ENCODE measurements at places on chromosomes 1 and 21.

DNA sequence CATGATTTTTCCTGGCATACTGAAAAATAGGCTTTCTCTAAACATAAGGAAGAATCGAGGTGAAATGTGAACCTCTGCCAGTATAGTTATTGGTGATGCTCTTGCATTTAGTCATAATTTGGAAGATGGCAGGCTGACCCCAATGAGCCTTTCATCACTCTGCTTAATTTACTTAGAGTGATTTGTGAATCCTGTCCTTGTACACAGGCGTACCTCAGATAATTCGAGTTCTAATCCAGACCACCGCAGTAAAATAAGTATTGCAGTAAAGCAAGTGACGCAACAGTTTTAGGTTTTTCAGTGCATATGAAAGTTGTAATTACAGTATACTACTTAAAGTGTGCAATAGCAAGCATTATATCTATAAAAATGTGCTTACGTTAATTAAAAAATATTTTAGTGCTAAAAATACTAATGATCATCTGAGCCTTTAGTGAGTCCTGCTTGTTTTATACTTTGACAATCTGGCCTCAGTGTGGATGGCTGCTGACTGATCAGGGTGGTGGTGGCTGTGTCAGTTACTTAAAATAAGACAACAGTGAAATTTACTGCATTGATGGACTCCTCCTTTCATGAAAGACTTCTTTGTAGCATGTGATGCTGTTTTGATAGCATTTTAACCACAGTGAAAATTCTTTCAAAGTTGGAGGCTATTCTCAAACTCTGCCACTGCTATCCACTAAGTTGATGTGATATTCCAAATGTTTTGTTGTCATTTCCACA, 1.7 kb downstream of the PKNOX1 start:
- no peak for DNase-seq

DNA sequence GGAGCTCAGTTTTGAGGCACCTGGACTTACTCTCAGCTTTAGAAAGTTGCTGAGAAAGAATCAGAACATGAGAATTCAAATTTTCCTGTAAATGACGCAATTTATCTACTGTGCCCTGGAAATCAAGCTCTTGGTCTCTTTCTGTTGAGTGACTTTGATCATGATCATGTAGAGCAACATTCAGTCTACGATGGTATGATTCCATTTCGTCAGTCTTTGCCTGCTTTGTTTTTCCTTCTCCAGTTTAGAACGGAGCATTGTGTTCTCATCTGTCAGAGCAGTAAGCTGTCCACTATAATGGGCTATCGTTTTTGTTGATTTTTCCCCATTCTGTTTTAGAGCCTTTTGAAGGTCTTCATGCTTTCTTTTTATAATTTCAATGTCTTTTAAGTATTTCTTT, 20.7 kb downstream of the SFT2D2 start:
- DNase-seq = no peak

DNA sequence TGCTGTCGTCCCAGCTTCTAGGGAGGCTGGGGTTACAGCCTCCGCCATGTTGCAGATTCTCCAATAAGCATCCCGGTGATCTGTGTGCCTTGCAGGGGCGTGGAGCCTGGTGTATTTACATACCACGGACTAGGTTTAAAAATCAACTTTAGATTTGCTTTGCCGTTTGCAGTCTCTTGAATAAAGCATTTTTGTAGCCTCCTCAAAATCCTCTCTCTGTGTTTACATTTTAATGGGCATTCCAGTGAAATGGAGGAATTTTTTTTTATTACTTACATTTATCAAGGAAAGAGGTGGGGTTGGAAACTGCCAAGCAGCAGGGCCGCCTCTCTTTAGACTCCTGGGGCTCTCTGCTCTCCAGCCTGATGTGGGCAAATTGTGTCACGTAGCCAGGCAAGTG, 437.5 kb upstream of the VAMP3 start:
- no peak for DNase-seq

- no peak for DNase-seq
Measured at GRCh38 chr1:166418344-166418933, 251.6 kb upstream of the FAM78B start.

GRCh38 chr21:36615274-36615964, 83.5 kb upstream of the SIM2 start:
- no peak for DNase-seq

DNA sequence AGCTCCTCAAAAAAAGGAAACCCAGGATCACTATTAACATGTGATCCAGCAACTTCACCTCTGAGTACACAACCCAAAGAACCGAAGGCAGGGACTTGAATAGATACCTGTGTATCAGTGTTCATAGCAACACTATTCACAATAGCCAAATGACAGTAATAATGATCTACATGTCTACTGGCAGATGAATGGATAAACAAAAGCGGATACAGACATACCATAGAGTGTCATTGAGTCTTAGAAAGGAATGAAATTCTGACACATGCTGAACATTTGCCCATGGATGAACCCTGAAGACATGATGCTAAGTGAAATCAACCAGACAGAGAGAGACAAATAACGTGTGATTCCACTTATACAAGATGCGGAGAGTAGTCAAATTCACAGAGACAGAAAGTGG, 564.2 kb downstream of the KIF26B start:
- DNase-seq = no peak

DNA sequence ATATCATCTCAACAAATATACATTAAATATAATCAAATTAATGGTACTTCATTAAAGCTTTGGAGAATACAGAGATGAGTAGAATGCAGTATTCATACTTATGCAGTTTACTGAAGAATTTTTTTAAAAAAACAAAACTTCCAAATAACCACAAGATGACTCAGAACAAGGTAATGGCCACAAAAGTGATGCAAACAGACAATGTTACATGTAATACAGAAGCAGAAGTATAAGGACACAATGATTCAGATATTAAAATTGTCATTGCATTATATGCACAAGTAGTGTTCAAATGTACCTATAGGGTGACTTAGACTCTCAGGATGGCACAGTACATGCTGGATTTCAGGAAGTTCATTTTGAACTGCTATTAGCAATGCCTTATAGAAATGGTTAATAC, 227.2 kb upstream of the ST6GALNAC5 start:
- DNase-seq = no peak

DNA sequence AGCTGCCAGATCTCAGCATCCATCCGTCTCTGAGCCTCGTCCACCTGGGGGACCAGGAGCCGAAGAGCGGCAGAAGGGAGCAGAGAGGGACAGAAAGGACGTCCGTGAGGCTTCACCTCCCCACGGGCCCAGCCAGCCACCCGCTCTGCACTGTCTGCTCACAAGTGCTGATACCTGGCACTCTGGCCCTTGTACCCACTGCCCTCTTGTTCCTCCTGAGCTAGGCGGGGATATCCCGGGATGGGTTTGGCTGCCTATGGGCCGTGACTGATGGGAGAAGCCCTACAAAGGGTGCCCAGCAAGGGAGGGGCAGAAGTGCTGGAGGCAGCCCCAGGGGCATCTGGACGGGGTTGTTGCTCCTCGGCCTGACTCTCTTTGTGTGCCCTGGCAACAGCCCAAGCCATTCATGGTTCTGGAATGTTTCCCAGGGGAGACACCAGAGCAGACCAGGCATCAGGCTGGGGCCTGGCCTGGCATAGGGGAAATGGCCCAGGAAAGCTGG, 57.6 kb downstream of the LDLRAD2 start:
- DNase-seq = no peak

DNA sequence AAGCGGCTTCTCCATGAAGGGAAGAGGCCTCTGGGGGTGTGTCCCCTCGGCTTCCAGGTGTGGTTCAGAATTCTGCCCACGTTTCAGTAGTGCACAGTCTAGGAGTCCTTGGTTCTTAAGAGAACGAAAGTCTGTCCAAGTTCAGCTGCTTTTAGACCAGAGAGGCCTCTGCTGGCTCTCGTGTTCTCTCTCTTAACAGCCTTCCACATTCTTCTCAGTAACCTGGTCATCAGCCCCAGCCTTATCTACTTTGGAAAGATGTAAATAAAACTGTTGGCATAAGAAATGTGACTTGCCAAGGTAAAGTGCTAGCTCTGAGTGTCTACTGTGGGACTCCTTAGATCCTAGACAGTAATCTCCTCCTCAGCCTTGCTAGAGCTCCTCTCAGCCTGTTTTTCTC, 15.3 kb upstream of the STUM start:
- DNase-seq = no peak

GRCh38 chr1:29679316-29679715, 443.0 kb downstream of the PTPRU start:
- DNase-seq = no peak

- DNase-seq = no peak
Measured at GRCh38 chr1:242318140-242318539, 206.4 kb downstream of the PLD5 start.

GRCh38 chr1:154896771-154897286, 26.7 kb upstream of the KCNN3 start:
- DNase-seq = no peak

GRCh38 chr1:114369930-114370329, 141.1 kb downstream of the TRIM33 start:
- no peak for DNase-seq

- DNase-seq = no peak
Measured at GRCh38 chr1:54585181-54586066, 37.4 kb downstream of the ACOT11 start.

DNA sequence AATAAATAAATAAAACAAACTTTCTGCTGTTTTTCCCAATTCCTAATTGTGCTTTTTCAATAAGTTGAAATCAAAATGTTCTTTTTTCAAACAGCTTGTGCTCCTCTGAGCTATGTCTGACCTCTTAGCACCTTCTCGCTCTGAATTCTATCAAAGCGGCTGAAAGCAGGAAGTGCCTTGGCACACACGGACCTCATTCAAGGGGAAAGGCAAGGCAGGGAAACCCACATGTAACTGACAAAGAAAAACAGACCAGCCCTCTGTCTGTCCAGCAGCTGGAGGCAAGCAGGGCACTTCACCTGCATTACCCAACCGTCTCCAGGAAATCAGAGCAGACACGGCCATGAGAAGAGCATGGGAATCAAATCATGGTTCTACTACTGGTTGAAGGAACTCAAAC, 56.7 kb downstream of the PLPP3 start:
- no peak for DNase-seq

GRCh38 chr1:44366371-44366975, 11.4 kb upstream of the ERI3 start:
- no peak for DNase-seq

DNA sequence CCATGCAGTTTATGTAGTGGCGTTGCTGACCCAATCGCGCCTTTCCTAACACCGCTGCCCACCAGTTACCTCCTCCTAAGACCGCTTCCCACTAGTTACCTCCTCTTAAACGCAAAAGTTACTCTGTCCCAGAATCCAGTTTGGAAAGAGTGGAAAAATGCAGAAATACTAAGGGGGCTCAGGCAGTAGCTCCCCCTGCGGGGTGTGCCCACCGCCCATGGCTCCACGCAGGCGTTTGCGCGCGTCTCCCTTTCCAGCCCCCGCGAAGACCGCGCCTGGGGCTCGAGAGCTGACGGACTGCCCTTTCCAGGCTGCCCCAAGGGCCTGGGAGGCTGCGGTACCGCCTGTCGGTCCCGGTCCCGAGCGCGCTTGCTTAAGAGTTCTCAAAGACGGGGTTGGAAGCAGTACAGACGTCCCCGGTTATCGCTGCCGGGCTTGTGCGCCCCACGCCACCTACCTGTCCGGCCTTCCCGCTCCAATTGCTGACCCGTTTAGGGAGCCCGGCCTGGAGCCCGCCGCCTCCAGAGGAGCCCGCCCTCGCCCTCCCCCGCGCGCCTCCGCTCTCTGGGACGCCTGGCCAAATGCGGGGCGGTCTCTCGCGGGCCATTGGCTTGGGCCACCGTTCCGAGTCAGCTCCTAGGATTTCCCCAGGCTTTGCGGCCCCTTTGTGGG, 414.1 kb upstream of the ESRRG start:
- no peak for DNase-seq

- no peak for DNase-seq
Measured at GRCh38 chr1:168335500-168335899, 54.8 kb downstream of the TBX19 start.

- DNase-seq = no peak
Measured at GRCh38 chr1:112342558-112342957, 53.5 kb upstream of the CTTNBP2NL start.

- no peak for DNase-seq
Measured at GRCh38 chr1:167482184-167482583, 36.1 kb downstream of the CD247 start.

GRCh38 chr1:193677874-193678273, 491.5 kb upstream of the B3GALT2 start:
- no peak for DNase-seq

GRCh38 chr21:28256420-28256831, 736.3 kb downstream of the LTN1 start:
- no peak for DNase-seq

- no peak for DNase-seq
Measured at GRCh38 chr1:193785850-193786420, 599.5 kb upstream of the B3GALT2 start.

DNA sequence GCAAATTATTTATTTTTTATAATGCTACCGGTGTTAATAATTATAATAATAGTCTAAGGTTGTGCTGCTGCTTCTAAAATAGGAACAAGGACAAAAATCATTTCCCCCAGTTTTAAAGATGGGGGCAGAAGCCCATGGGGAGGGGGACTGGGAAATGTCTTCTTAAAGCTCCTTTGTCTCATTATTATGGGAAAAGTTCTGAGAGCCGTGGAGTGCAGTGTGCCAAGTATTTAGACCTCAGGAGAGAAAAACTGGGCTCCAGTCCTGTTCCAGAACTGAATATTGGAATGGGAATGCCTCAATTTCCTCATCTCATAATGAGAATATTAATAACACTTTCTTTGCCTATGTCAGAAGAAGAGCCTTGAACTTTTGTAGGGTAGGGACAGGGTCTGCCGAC, 40.9 kb upstream of the ATF3 start:
- no peak for DNase-seq

- no peak for DNase-seq
Measured at GRCh38 chr1:11143907-11144306, 44.2 kb upstream of the EXOSC10 start.

DNA sequence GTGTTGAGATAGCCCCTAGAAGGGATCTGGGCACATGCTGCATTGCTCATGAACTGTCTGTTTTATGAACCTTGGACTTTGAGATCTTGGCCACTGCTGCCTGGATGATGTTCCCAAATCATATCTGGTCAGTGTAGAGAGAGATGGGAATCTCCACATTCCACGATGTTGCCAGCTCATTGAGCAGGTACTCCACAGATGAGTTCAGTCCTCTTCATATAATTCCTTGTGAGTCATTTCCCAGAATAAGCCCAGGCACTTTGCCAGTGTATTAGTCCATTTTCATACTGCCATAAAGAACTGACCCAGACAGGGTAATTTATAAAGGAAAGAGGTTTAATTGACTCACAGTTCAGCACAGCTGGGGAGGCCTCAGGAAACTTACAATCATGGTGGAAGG, 254.0 kb upstream of the RUNX1 start:
- no peak for DNase-seq

DNA sequence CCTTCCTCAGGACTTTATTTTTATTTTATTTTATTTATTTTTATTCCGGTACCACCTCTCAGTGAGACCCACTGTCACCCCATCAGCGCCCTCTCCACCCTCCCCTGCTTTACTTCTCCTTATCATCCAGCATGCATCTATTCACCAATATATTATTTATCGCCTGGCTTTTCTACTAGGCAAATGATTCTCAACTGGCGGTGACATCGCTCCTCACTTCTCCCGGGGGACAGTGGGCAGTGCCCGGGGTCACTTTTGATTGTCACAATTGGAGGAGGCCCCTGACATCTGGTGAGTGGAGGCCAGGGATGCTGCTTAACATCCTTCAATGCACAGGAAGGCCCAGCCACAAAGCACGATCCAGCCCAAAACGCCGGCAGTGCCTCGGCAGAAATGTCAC, 138.7 kb downstream of the ETS2 start:
- DNase-seq = no peak

Data from right forelimb (tissue), 1 donor.